Inflammatory macrophage treated with lipopolysaccharide for 1 hour (primary cell): ENCODE measurements at places on chromosomes 3 and 15.

GRCh38 chr15:79474252-79474651, 42.1 kb downstream of the MINAR1 start:
- no peak for DNase-seq

DNA sequence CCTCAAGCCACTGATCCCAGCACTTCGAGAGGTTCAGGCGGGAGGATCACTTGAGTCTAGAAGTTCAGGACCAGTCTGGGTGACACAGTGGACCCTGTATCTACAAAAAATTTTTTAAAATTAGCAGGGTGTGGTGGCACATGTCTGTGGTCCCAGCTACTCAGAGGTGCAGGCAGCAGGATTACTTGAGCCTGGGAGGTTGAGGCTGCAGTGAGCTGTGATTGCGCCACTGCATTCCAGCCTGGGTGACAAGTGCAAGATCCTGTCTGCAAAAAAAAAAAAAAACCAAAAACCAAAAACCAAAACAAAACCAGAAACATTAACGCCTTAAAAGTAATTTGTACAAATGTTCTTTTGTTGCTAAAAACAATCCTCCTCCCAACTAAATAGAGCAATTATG, 27.9 kb upstream of the SLC12A8 start:
- no peak for DNase-seq

GRCh38 chr3:64832098-64832497, 144.3 kb upstream of the ADAMTS9 start:
- DNase-seq, result no peak

GRCh38 chr3:185051801-185052200, 101.1 kb downstream of the C3orf70 start:
- no peak for DNase-seq

DNA sequence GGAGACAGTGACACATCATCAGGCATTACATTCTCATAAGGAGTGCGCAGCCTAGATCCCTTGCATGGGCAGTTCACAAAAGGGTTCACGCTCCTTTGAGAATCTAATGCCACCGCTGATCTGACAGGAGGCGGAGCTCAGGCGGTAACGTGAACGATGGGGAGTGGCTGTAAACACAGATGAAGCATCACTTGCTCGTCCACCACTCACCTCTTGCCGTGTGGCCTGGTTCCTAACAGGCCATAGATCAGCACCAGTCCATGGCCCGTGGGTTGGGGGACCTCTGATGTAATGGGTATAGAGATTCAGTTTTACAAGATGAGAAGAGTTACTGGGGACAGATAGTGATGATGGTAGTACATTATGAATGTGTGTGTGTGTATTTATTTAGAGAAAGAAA, 63.0 kb downstream of the FRMD5 start:
- DNase-seq, result no peak

DNA sequence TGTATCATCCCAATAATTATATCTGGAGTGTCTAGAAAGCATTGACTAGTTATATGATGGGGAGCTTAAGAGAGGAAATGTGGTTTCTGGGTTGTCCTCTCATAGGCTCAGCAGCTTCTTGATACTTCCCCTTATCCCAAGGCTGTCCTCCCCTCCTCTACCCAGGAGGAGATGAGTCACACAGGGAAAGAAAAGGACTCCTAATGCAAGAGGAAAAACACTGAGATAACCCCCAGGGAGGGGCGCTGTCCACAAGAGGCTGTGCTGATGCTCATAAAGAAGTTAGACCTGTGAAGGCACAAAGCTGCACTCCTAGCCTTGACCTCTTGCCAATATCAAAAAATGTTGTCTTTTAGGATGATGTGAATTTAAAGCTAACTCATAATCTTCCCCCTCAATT, 28.8 kb upstream of the GYG1 start:
- peak; percentile 61 for DNase-seq

DNA sequence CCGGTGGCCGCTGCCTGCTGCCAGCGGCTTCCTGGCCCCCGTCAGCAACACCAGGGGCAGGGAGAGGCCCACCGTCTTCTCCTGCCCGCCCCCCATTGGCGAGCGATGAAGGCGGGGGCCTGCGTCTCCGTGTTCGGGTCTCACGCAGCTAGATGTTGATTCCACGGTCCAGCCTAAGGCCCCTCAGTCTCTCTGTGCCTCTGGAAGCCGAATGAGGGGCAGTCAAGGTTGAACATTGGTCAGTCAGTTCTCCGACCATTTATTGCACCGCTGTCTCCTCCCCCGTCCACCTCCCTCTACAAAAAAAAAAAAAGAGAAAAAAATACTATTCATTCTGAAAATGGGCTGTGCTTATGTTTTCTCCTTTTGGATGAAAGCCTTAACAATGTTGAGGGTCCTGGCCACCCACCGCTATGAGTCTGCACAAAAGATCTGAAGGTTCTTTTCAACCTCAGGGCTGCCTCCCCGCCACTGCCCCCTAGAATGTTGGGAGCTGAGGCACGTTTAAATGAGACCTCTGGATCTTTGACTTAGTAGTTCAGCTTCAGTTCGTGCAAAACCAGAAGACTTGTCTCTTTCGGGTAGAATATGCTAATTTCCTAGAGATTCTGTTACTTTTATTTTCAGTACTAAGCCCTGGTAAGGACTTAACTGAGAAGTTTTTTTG, 736 bp downstream of the IREB2 start:
- DNase-seq, result peak; percentile 25

DNA sequence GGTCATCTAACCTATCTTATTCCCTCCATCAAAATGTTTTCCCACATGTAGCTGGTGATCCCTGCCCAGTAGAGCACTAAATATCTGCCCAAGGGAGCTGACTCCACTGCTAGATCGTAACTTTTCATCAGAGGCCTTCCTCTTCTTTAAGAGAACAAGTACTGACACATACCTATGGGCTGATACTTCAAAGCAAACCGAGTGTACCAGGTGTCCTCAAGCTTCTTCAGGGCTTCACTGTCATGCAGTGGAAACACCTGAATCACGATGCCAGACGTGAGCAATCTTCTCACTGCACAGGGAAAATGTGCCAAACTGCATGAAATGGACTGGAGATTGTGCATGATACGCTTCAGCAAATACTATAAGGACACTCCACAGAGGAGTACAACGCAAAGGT, 41.6 kb downstream of the ANO10 start:
- no peak for DNase-seq
